ENCODE measurements at places on chromosomes 6 and 20. TPM values are rescaled to one million over a fixed set of nuclear protein-coding genes. Genes with fewer than 3 reads are reported as not detected.

The SYNGAP1 gene
- total RNA-seq = 5.3 TPM

The HMGN4 gene
- 56.0 TPM for total RNA-seq

The TAGAP gene
- 2.3 TPM for total RNA-seq

The DEFB124 gene
- not detected for total RNA-seq

The SEMG1 gene
- total RNA-seq = 1.0 TPM

The FKBP1C gene
- total RNA-seq = 1.8 TPM

The ENTPD6 gene
- total RNA-seq = 201 TPM

The POU5F1 gene
- 7.0 TPM for total RNA-seq

The OR2J3 gene
- total RNA-seq = not detected

The SYNDIG1 gene
- 0.10 TPM for total RNA-seq

The PPP1R3G gene
- total RNA-seq = 5.5 TPM

The CDSN gene
- total RNA-seq = not detected

The DSP gene
- total RNA-seq = 201 TPM

The SCRT2 gene
- total RNA-seq = not detected

The ADTRP gene
- 56.6 TPM for total RNA-seq

Data from colonic mucosa (tissue), 4 donors.